ENCODE measurements at places on chromosomes 1 and 21.

- no peak for DNase-seq
These were observed 11.7 kb downstream of the SYDE2 start for GRCh38 chr1:85189120-85189519.

- DNase-seq: no peak
These were observed 4.8 kb upstream of the KCNJ6 start for GRCh38 chr21:37921091-37921490.

- DNase-seq: no peak
These were observed 16.6 kb downstream of the IFI6 start for GRCh38 chr1:27655151-27655937.

DNA sequence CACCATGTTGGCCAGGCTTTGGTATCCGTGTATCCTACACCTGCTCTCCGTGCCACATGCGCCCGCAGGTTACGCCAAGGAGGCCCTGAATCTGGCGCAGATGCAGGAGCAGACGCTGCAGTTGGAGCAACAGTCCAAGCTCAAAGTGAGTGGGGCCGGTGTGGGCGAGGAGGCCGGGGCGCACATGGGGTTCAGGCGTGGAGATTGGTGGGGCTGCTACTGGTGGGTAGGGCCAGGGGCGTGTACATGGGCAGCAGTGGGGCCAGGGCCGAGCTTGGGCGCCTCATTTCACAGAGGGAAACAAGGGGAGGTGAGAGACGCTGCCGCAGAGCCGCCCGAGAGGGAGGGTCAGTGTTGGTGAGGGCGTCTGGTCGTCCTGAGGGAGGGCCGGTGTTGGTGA is 5.6 kb downstream of the ATAD3B start:
- no peak for DNase-seq

DNA sequence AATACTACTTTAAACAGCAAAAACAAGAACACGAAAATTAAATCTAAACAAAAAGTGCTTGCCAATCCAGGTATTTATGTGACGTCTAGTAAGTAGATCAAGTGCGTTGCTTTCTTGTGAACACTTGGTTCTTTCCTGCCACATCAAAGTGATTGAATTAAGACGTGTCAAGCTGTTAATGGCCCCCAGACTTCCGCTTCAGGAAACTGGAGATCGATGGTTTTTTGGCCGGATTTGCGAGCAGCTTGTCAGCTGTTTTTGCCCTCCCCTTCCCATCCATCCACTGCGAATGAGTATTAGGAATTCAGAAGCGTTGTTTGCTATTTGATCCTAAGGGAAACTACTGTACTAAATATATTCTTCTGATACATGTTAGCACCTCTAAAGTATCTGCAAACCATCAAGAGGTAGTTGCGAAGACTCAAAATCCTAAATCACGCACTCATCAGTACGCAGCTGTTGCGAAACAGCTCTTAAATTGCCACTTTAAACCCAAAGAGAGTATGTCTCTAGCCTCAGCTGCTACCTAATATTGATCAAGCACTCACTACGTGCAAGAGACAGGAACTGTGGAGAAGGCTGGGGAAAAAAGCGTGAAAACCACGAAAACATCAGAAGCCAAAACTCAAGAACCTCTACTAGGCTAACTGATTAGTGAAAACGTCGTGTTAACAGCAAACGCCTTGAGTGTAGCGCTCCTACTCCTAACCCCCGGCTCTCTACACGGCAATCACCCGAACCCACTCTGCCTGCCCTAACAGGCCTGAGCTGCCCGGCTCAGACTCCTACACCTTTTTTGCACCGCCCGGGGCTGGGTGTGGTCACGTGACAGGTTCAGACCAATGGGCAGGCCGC is 473 bp upstream of the BRDT start:
- DNase-seq: no peak

DNA sequence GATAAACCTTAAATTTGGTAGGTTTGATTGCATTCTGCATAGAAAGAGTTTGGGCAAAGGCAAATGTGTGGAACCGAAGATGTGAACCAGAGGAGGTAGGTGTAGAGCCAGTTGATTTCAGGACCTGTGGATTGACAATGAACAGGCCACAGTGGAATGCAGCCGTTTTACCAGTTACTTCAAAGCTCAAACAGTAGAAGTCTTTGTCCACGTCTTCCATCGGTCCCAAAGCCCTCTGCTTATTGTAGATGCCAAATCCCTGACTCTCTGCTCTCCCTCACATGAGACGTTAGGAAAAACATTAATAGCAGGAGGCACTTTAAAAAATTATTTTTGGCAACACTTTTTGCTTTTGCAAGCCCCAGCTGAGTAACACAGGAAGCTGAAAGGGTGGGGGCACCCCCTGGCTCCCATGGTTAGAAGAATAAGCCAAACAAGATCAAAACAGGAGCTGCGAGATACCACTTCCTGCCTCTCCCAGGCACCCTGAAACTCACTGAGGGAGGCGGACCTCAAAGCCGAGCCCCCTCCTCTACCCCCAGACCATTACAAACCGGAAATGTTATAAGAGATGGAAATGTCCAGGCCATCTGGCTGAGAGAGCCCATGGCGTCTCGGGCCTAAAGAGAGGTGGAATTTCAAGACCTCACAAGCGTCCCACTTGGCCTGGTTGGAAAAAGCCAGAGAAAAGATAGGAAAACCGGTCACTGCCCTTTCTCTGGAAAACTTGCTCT is 13.5 kb downstream of the TRAF3IP3 start:
- no peak for DNase-seq

DNA sequence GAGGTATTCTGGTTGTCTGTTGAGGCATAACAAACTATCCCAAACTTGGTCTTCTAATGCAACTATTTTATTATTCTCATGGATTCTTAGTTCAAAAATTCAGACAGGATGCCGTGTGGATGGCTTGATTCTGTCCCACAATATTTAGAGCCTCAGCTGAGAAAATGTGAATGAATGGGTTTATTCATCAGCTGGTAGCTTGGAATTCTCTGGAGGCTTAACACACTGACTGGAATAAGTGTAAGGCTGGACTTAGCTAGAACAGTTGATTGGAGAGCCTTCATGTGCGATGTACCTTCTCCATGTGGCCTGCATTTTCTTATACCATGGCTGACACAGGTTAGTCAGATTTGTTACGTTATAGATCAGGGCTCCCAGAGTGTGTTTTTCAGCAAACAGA is 30.8 kb downstream of the TNNI3K start:
- no peak for DNase-seq

- no peak for DNase-seq
These were observed 3.6 kb downstream of the C1orf216 start for GRCh38 chr1:35714921-35715567.

DNA sequence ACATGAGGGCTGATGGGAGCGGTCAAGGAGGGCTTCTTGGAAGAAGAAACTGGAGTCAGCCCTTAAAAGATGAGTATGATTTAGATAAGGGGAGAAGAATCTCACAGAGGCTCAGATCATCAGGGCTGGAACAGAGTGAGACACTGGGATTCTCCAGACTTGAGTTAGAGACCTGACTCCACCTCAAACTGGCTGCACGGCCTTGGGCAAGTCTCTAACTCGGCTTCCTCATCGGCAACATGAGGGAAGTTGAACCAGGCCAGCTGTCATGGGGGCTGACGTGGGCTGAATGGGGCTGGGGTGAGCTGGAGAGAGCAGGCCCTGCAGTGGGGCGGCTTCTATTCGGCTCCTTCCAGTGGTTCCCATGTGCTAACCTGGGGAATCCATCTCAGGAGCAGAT is 2.5 kb downstream of the C1QC start:
- no peak for DNase-seq

DNA sequence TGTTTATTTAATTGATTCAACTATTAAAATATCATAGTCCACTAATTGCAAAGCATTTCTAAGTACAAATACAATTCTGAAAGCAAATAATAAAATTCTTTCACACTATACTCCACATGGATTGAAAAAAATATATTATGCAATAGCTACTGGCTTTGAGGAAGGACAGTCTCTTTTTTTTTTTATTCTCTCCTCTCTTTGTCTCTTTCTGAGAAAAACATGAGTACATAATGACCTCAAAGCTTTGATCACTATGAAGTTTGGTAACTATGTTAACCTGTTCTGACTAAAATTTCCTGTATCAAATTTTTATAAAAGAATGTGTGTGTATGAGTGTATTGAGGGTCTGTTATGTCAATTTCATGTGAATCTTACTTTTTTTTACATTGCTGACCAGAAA is 96.2 kb downstream of the RGS2 start:
- no peak for DNase-seq

GRCh38 chr1:181768211-181768929 is 285.1 kb downstream of the CACNA1E start:
- DNase-seq: no peak

DNA sequence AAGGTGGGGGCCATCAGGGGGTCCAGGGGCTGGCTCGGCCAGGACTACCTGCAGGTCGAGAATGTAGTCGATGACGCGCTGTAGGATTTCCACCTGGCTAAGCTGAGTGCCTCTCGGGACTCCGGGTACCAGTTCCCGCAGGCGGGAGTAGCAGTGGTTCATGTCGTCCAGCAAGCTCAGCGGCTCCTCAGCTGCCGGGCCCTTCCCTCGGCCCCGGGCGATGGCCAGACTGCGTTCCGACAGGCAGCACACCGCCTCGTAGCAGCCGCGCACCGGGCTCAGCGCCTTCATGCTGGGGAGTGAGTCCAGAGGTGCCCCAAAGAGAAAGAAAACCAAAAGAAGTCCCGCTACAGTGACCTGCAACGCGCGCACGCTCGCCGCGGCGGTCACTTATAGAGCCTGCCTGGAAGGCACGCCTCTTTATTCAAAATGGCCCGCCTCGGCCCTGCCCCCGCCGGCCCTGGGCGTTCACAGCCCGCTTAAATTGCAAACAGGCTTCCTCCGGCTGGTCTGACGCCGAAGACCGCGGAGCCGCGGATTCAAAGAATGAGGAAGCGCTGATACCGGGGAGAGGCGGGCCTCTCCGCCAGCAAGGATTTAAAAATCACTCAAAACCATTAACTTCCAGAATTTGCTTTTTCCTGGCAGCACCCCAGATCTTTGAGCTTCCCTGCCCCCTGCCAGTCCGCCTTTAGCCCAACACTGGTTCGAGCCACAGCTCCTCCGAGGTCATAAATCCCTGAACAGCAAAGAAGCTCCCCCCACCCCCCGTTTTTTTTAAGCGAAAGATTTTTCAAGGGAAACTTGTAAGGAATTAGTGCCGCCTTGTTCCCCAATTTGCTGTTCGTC is at the start of gene ID3:
ID3 (minus strand) TSS at position 366 of the 849 bp plus-strand sequence; CDS start at position 291, 75 bp downstream.
- DNase-seq: peak; percentile 96

DNA sequence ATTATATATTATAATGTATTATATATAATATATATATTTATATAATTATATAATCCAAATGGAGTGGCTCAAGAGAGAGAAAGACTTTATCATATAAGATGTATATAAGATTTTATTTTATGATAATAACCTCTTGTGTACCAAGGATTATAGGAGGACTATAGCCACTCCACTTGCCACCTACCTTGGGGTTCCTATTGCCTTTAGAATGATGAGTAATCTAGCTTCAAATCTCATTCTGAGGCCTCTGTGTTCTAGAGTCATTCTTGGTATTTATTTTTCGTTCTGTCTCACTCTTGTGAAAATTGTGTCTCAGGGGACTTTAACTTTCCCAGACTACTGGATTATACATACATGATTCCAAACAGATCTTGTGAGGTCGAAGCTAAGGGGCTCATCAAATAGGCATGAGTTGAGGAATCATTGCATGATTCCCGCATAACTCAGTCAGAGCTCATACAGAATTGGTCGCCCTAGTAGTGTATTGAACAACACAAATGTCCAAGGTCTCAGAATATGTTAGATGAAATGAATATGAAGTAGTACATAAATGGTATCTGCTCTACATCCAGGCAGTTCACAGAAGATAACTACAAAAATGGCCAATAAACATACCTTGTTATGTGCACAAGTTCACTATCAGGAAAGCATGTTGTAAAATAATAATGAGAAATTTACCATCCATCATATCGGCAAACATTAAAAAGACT is 159.5 kb upstream of the RNPC3 start:
- no peak for DNase-seq

GRCh38 chr21:15496911-15497310 is 232.9 kb upstream of the USP25 start:
- no peak for DNase-seq

GRCh38 chr1:155466996-155467395 is 95.6 kb downstream of the ASH1L start:
- DNase-seq: no peak

GRCh38 chr1:245096311-245097066 is 58.3 kb upstream of the KIF26B start:
- no peak for DNase-seq

DNA sequence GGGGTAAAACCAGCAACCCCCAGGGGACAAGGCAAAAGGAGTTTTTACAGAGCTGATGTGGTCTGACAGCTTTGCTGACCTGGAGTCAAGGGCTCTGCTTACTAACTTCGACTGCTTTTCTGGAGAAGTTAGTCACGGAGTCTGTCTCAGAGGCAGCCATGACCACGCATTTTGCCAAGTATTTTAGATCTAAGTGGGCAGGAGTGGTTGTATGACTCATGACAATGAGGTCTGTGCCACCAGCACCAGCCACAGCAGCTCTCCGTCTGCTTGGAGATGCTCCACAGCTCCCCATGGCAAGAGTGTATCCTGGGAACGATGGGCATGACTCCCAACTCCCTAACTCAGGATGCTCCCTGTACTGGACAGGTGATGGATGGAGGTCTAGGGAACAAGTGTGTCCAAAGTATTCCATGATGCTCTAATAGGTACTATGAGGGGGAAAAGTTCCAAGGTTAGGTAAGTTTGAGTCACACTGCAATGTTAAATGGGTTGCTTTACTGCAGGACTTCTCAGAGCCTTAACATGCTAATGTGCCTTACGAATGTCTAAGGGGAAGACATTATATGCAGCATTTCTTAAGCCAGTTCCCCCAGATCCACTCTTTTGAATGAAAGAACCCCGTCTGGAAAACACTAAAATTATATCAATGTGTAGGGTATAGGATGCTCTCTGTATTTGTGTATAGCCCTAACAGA is 359.0 kb downstream of the HHAT start:
- no peak for DNase-seq

DNA sequence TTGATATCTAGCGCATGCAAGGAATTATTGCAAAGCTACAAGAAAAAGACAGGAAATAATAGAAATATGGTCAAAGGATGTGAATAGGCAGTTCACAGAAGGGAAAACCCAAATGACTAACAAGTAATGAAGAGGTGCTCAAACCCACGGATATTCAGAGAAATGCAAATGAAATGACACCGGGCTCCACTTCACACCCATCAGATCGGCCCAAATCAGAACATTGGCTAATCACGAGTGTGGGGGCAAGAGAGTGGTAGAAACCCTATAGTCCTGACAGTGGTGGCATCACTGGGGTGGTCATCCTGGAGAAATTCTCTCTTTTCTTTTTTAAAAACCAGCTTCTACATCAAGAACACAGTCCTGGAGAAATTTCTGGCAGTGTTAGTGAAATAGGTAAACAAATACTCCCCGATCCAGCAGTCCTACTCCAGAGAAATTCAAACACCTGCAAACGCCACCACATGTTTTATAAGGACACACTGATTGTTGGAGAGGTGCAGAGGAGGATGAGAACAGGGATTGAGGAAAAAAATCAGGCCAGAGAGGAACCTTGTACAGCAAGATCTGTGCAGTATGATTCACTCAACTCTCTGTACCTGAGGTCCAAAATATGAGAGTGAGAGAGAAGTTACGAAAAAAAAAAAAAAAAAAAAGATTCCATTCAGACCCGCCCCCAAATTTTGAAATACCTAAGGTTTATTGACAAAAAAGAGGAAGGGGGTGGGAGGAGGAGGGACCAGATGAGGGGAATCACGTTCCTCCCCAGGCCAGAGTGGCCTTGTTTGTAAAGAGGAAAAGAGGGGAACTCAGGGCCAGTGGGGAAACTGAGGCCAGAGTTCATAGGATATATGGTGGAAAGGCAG is 9.2 kb upstream of the TNFRSF1B start:
- DNase-seq: no peak
